ENCODE measurements at places on chromosomes 1 and 21. TPM values are rescaled to one million over a fixed set of nuclear protein-coding genes. Genes with fewer than 3 reads are reported as not detected.
A peak's percentile ranks its signal among the peaks of the same experiment; 100 is the strongest.

The GPR25 gene
- total RNA-seq: not detected

GRCh38 chr1:172112576-172112975, 271.3 kb downstream of the DNM3 start:
- H3K4me3 ChIP-seq: no peak overlapping the region
- no peaks in the 10 kb centered on the region for H3K36me3 ChIP-seq
- no peak for DNase-seq
- H3K27me3 ChIP-seq: no peaks in the 10 kb centered on the region

GRCh38 chr1:165551469-165551868, 7.7 kb downstream of the LRRC52 start:
- no peak overlapping the region for H3K27ac ChIP-seq
- DNase-seq: no peak
- no peak overlapping the region for H3K4me3 ChIP-seq
- peaks cover 10% of the 10 kb centered on the region for H3K4me1 ChIP-seq
- no peaks in the 10 kb centered on the region for H3K27me3 ChIP-seq

DNA sequence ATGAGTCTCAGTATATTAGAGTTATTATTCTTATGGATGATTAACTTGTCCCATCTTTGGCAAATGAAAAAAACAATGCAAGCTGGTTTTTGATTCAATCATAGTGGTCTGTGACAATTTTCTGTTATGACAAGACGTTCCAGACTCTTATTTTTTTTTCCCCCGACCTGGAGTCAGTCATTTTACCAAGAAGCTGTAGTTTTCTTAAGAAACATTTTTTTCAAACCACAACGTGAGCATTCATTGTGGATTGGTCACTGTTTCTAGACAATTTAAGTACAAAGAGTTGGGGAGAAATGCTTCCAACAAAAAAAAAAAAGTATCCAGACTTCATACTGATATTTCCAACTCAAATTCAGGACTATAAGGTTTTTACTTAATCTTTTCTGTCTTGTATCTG, 8.0 kb upstream of the ANGPTL3 start:
- no peaks in the 10 kb centered on the region for H3K27me3 ChIP-seq
- H3K4me1 ChIP-seq: no peaks in the 10 kb centered on the region
- no peak overlapping the region for H3K27ac ChIP-seq
- no peak overlapping the region for H3K4me3 ChIP-seq
- no peak for DNase-seq

The STPG1 gene
- 8.9 TPM for total RNA-seq

DNA sequence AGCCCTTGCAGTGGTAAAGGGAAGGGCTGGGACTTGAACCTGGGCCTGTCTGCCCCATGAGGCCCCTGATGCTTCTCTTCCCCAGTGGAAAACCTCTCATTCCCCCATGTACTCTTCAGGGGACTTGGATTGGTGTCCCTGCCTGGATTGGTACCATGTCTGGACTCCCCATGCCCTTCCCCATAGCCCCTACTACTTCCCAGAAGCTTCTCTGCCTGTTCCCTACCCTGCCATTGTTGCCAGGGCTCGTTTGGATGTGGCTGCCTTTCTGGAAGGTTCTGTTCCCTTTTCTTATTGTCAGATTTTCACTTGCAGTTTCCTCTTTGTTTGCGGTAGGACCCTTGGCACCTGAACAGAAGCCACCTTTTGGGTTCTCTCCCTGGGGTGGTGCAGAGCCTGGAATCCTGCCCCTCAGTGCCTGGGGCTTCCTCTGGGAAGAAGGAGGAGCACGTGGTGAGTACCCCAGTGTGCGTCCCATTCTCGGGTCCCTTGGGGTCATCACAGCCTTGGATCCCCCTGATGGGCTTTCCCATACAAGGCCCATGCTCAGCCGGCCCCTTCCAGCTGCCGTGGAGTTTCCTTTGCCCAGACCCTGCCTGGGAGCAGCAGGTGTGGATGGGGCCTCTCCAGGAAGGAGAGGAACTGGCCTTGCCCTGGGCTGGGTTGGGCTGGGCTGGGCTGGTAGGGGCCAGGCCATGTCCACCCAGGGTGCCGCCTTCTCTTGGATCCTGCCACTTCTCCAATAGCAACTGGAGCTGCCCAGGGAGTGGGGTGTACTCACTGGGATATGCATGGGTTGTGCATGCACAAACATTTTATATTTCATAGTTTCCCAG, 281.1 kb downstream of the PTPRU start:
- no peak overlapping the region for H3K4me3 ChIP-seq
- H3K27me3 ChIP-seq: no peaks in the 10 kb centered on the region
- H3K27ac ChIP-seq: no peak overlapping the region
- DNase-seq: no peak

DNA sequence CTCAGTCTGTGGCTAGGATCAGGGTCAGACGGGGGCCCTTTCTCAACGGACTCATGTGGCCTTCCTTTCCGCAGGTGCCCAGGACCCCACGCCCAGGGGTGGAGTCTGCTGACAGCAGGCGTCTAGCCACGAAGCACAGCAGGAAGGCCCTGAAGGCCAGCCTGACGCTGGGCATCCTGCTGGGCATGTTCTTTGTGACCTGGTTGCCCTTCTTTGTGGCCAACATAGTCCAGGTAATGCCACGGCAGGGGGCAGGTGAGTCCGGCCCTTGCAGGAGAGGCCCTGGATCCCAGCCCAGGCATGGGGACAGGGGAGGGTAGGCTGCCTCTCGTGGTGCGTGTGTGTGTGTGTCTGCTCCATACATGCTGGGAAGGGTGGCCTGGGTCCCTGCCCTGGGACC, 13.8 kb downstream of the HTR6 start:
- no peaks in the 10 kb centered on the region for H3K4me1 ChIP-seq
- no peak for DNase-seq
- H3K27ac ChIP-seq: no peak overlapping the region
- peaks cover 7% of the 10 kb centered on the region for H3K36me3 ChIP-seq
- H3K27me3 ChIP-seq: no peaks in the 10 kb centered on the region
- H3K4me3 ChIP-seq: no peak overlapping the region

GRCh38 chr1:164320790-164321731, 237.9 kb upstream of the PBX1 start:
- peak; percentile 50 for DNase-seq
- no peaks in the 10 kb centered on the region for H3K36me3 ChIP-seq
- H3K4me3 ChIP-seq: no peak overlapping the region
- H3K27ac ChIP-seq: no peak overlapping the region
- H3K4me1 ChIP-seq: no peaks in the 10 kb centered on the region

GRCh38 chr1:174812016-174812415, 187.7 kb upstream of the CACYBP start:
- DNase-seq: no peak
- no peaks in the 10 kb centered on the region for H3K36me3 ChIP-seq
- no peak overlapping the region for H3K4me3 ChIP-seq
- H3K27ac ChIP-seq: no peak overlapping the region
- H3K4me1 ChIP-seq: no peaks in the 10 kb centered on the region

The SLC44A3 gene
- total RNA-seq: 6.4 TPM

GRCh38 chr1:6914706-6915105, 129.5 kb downstream of the CAMTA1 start:
- no peaks in the 10 kb centered on the region for H3K36me3 ChIP-seq
- no peak for DNase-seq
- H3K4me1 ChIP-seq: no peaks in the 10 kb centered on the region
- no peaks in the 10 kb centered on the region for H3K27me3 ChIP-seq
- H3K27ac ChIP-seq: no peak overlapping the region

DNA sequence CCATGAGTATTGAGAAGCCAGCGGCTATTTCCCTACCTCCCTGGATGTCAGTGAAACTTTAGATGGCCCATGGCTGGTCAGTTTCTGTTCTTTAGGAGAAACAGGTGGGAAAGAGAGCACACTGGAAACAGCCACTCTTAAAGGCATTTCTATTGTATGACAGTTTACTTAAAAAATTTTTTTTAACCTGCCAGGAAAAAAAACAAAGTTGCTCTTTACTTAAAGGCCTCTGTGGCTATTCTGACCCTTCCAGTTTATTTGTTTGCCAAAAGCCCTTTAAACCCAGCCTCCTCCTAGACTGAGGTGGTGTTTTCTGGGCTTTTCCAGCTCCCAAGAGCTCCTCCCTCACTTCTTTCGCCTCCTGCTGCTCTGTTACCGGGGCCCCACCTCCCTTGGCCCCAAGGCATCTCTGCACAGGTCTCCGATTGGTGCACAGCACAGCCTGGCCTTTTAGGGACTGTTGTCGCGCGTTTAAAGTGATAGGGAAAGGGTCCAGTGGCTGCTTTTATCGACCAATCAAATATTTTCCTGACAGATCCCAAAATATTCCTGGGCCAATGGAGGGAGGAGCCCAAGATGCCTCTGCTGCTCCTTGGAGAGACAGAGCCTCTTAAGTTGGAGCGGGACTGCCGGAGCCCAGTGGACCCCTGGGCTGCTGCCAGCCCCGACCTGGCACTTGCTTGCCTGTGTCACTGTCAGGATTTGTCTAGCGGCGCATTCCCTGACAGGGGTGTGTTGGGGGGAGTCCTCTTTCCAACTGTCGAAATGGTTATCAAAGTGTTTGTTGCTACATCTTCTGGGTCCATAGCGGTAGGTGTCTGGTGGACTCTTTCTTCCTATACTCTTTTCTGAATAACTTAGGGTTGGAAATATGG, at the start of gene SH3BGR:
SH3BGR (plus strand) TSS at position 639 of the 875 bp plus-strand sequence; CDS start at position 766, 127 bp downstream.
- no peaks in the 10 kb centered on the region for H3K36me3 ChIP-seq

DNA sequence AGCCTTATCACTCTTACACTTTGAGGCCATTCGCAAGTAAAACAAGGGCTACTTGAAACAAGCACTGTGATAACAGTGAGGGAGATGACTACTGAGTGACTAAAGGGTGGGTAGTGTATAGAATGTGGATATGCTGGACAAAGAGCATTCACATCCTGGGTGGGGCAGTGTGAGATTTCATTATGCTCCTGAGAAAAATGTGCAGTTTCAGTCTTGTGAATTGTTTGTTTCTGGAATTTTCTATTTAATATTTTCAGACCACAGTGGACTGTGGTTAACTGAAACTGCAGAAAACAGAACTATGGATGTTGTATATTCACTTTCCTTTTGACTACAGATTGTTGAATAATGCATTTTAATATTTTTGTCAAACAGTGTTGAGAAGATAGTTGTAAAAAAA, 25.1 kb upstream of the B3GALT2 start:
- peaks cover 4% of the 10 kb centered on the region for H3K36me3 ChIP-seq
- no peaks in the 10 kb centered on the region for H3K4me1 ChIP-seq
- no peak for DNase-seq
- H3K27ac ChIP-seq: no peak overlapping the region

The TARDBP gene
- total RNA-seq: 148 TPM

- peak; percentile 52 for DNase-seq
- H3K27me3 ChIP-seq: no peaks in the 10 kb centered on the region
- H3K27ac ChIP-seq: no peak overlapping the region
- H3K4me3 ChIP-seq: no peak overlapping the region
- H3K4me1 ChIP-seq: no peaks in the 10 kb centered on the region
These were observed 78.8 kb upstream of the PPM1J start for GRCh38 chr1:112793631-112794565.

GRCh38 chr1:17922833-17923232, 167.7 kb downstream of the ACTL8 start:
- H3K4me1 ChIP-seq: no peaks in the 10 kb centered on the region
- no peak for DNase-seq
- no peaks in the 10 kb centered on the region for H3K27me3 ChIP-seq

The HRNR gene
- total RNA-seq: not detected

The MYOG gene
- not detected for total RNA-seq

The LHX8 gene
- not detected for total RNA-seq

DNA sequence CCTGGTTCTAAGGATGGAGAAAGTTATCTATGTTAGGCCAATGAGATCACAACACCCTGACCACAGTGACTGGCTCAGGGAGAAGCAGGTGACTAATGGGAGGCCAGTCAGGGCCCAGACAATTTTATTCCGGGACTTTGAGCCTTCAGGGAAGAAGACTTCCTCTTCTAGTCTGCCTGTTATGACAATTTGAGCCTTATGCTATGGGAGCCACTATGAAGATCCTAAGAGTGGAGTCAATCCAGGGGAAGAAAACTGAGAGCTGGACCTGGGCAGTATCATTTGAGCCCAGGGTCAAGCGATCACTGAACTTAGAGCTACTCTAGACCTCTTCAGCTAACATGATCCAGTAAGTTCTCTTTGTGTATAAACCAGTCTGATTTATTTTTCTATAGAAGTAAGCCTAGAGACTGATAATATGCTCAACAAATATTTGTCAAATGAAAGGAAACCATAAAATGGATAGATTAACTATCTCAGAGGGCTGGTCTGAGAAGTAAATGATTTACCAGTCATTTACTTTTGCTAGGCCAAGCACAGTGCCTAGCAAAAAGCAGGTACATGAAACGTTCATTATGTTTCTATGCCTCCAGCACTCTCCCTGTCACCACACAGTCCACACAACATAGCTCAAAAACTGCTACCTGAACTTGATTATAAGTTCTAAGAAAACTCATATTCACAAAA, 4.2 kb upstream of the C1orf141 start:
- no peak overlapping the region for H3K27ac ChIP-seq
- no peak for DNase-seq
- no peaks in the 10 kb centered on the region for H3K36me3 ChIP-seq
- H3K27me3 ChIP-seq: no peaks in the 10 kb centered on the region
- no peak overlapping the region for H3K4me3 ChIP-seq
- peaks cover 6% of the 10 kb centered on the region for H3K4me1 ChIP-seq

- H3K27ac ChIP-seq: no peak overlapping the region
- H3K36me3 ChIP-seq: no peaks in the 10 kb centered on the region
- DNase-seq: peak; percentile 77
- peaks cover 8% of the 10 kb centered on the region for H3K4me1 ChIP-seq
- H3K27me3 ChIP-seq: no peaks in the 10 kb centered on the region
These were observed 136.6 kb downstream of the PLXNA2 start for GRCh38 chr1:208107425-208108212.

GRCh38 chr1:33714421-33714820, 149.5 kb upstream of the HMGB4 start:
- DNase-seq: no peak
- H3K27ac ChIP-seq: no peak overlapping the region
- no peaks in the 10 kb centered on the region for H3K36me3 ChIP-seq
- no peaks in the 10 kb centered on the region for H3K27me3 ChIP-seq
- H3K4me1 ChIP-seq: no peaks in the 10 kb centered on the region
- no peak overlapping the region for H3K4me3 ChIP-seq

The CELSR2 gene
- total RNA-seq: 41.3 TPM

DNA sequence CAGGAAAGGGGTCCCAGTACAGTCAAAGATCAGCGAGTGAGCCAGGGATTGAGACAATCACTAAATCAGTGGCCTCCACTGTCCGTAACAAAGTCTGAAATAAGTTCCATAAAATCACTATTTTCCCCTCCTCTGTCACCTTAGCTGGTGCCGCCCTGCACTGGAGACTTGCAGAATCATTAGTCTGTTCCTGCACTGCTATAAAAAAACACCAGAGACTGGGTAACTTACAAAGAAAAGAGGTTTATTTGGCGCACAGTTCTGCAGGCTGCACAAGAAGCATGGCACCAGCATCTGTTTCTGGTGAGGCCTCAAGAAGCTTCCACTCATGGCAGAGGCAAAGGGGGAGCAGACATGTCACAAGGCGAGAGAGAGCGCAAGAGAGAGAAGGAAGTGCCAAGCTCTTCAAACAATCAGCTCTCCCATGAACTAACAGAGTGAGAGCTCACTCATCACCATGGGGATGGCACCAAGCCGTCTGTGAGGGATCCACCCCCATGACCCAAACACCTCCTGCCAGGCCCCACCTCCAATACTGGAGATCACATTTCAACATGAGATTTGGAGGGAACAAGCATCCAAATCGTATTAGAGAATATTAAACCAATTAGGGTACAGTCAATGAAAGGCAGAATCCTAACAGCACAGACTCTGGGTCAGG, 129.8 kb upstream of the TIAM1 start:
- H3K4me1 ChIP-seq: no peaks in the 10 kb centered on the region
- DNase-seq: no peak
- no peak overlapping the region for H3K27ac ChIP-seq
- H3K36me3 ChIP-seq: no peaks in the 10 kb centered on the region
